ENCODE measurements at places on chromosomes 5 and 9.

DNA sequence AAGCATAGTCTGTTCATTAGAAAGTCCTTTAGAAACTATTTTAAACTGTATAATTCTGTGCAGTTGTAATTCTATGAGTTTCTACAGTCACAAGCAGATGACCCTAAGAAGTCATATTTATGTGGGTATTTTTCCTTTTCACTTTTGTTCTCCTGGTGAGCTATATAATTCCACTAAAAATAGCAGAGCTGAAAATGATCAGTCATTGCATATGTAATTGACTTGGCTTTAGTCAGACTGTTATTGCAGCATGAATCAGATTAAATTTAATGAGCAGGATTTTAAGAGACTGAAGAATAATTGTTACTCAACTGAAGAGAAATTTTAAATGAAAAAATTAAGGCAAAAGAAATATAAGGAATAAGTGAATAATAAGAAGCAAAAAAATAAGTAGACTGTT, 108.5 kb downstream of the MTREX start:
- no peak for DNase-seq

DNA sequence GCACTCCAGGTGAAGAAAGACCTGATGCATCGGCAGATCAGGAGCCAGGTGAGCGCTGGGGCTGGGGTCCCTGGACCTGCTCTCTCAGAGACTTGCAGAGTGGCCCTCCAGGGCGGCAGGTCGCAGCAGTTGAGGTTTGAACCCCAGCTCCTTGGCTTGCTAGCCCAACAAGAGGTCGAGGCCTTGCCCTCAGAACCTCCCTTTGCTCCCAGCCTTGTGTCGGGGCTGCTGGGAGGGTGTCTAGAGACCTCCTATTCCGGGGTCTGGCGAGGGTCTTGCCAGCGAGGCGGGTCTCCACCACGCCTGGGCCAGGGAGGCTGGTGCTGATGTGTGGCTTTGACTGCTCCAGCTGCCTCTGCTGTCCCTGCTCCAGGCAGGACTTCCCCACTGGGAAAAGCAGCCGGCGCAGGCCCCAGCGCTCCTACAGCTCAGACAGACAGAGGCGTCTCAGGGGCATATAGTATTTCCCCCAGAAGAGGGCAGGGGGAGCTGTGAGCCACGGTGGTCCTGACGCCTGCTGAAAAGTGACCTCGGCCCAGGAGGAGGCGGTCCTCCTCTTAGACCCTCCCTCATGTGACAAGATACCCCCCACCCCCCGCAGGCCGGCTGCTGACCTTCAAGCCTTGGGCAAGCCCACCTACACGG, 38.3 kb downstream of the LRSAM1 start:
- DNase-seq = no peak

GRCh38 chr5:168946363-168946762, 354.6 kb downstream of the SLIT3 start:
- DNase-seq = no peak

DNA sequence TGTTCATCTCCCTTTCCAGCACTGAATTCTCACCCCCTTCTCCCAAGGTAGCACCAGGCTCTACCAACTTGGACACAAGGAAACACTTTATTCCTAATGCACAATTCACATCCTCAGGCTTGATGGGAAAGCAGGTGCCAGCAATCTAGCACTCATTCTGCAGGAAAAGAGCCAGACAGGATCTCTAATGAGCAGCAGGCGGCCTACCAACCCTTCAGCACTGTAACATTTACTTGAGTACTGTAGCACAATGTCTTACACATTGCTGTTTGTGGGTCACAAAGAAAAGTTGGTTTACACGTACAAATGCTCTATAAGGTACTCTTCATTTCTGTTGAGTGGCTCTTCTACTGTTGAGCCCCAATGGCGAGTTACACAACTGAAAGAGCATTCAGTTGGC, 254.4 kb downstream of the MLLT3 start:
- no peak for DNase-seq

GRCh38 chr5:37799865-37800421, 39.9 kb downstream of the GDNF start:
- peak; percentile 31 for DNase-seq

DNA sequence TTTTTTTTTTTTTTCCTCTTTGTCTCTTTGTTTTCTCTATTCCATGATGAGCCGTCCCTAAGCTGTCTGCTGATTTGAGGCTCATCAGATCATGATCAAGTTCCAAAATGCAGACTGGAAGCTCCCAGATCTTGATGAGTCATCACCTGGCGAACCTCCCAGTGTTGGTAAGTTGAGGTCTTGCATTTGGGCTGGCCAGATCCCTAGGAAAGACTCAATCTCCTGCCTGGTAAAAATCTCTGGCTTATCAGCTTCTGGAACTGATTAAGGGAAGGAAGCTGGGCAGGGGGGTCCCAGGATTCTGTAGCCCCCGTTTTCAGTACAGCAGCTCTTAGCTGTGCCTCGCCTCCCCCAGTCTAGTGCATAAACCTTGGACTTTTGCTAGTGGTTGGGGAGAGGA, 69.0 kb downstream of the TSPAN17 start:
- DNase-seq = peak; percentile 73

GRCh38 chr9:135077497-135078200, 9.8 kb upstream of the OLFM1 start:
- peak; percentile 8 for DNase-seq

GRCh38 chr9:123395689-123396511, 39.9 kb downstream of the CRB2 start:
- no peak for DNase-seq

DNA sequence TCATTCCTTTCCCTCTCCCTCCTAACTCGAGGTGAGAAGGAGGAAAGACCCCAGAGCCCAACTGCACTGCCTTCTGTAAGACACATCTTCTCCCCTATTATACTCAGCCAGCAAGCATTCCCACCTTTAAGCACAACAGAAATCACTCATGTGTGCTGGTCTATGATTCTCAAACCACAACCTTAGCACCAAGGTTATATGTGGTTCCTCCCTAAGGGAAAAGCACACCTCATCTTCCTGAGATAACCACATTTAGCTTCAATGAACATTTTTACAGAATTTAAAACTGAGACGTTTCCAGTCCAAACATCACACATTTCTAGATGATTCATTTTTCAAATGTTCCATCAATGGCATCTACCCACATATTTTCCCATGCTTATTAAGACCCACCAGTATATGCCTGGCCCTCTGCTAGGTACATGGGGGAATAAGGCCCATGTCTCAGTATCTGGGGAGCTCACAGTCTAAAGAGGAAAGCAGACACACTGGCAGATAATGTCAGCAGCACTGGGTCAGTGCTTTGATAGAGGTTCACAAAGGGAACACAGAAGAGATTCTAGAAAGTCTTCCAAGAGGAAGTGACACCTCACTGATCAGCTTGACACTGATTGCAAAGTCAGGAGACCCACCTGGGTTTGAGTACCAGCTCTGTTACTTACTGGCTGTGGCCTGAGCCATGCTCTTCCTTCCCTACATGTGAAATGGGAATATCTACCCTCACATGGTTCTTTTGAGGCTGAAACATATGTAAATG, 245.4 kb downstream of the DENND1A start:
- DNase-seq = no peak

GRCh38 chr5:168291342-168291963, at the start of gene WWC1:
Gene WWC1, plus strand, starts transcription at chr5:168291645. Its CDS starts 508 bp downstream, at chr5:168292153.
- DNase-seq = peak; percentile 13

DNA sequence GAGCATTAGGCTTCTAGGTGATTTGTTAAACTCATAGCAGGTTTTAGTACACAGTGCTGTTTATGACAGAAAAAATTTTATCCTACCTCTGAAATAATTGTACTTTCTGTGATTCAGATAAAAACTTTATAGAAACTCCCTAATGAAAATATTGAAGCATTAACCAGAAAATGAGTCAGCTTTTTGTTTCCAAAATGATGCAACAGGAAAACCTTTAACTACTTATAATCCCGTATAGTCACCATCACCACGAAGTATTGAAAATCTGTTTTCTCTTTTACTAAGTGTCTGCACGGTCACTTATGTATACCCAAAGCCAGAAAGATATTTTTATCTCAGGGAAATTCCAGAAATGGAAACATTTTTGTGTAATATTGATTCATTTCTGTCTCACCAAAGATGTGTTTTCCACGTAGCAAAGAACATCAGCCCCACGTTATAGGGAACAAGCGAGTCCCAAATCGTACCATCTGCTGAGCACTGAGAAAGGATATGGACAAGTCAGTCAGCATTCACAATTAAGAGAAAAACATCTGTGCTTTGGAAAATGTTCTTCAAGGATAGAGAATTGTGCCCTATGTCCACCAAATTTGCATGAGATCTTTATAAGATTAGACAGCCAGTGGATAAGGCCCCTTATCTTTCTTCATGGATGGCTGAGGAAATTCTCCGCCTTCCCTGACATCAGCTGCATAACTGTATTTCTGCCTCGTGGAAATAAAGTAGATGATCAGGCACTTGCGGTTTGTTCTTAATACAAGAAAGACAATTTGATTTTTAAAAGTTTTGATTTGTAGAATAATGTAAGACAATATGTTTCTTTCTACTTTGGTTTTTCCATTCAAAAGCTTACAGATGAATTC, 41.9 kb downstream of the TNFAIP8 start:
- DNase-seq = peak; percentile 76

- no peak for DNase-seq
These were observed 9.9 kb downstream of the DIRAS2 start for GRCh38 chr9:90632647-90633207.

DNA sequence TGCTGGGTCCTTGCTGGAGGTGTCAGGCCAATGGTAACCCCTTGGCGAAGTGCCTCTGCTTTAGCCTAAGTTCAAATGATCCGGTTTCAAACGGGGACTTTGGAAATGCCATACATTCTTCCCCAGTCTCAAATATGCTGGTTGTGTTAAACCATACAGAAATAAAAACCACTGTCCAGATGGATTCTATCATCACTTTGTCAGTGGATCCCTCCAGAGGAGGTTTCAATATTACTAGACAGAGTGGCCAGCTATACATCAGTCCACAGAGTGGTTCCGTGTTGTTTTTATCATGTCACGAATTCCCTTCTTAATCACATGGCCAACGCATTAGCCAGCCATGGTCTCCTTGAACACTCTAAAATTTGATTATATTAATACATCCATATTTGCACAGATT, 7.3 kb upstream of the RANBP17 start:
- no peak for DNase-seq

Measured in fibroblast of villous mesenchyme (primary cell).